Endothelial cell of umbilical vein (primary cell): ENCODE measurements at places on chromosomes 7 and 10. TPM values are rescaled to one million over a fixed set of nuclear protein-coding genes. Genes with fewer than 3 reads are reported as not detected.
A peak's percentile ranks its signal among the peaks of the same experiment; 100 is the strongest.

RNF148 gene
- total RNA-seq = 0.83 and 0.95 TPM in 2 replicates

TMEM213 gene
- not detected in 2 replicates for total RNA-seq

OR13A1 gene
- not detected in 2 replicates for total RNA-seq

PLXDC2 gene
- 0.53 and 1.2 TPM in 2 replicates for total RNA-seq

NUTM2B gene
- total RNA-seq = 0.14 and 0.86 TPM in 2 replicates

- DNase-seq = peak; percentile 61
Observed at GRCh38 chr10:93006435-93007039, 54.1 kb upstream of the CYP26C1 start.

DNA sequence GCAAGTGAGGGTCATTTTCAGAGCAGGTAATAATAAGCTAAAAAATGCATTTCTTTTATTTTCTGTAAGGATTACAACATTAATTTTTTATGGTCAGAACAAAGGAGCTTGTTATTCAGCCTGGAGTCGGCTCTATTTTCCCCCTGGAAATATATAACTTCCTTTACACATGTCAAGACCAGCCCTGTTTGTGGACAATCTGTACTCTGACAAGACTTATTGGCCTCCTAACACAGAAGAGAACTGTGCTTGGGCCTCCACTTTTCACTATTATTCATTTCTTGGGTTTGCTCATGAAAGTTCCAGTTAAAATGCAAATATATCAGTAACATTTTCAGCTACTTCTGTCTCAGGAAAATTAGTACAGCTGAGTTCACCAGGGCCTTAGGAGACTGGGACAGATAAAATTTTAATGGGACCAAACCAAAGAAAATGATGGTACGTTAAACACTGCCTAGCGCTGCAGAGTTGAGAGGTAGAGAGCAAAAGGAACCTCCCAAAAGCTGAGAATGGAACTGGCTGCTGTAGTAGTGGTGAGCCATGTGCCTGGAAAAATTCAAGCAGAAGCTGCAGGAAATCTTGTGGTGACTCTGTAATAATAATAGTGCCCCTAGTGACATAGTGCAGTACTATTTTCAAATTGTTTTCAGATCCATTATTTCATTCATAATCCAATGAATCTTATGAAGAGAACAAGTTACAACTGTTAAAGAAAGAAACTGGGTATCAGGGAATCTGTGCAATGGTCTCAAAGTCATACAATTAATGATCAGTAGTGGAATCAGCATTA, 227.2 kb upstream of the KIAA1217 start:
- DNase-seq = no peak

- DNase-seq = no peak
Observed at GRCh38 chr7:81175275-81175940, 256.6 kb upstream of the SEMA3C start.

- DNase-seq = no peak
Observed at GRCh38 chr10:74097776-74098175, 52.9 kb downstream of the AP3M1 start.

- no peak for DNase-seq
Observed at GRCh38 chr7:41544241-41544640, 158.6 kb downstream of the INHBA start.

- no peak for DNase-seq
Observed at GRCh38 chr10:15118615-15119014, 21.5 kb downstream of the RPP38 start.

- DNase-seq = peak; percentile 97
Observed at GRCh38 chr10:124686707-124687376, 57.3 kb downstream of the FAM53B start.

DNA sequence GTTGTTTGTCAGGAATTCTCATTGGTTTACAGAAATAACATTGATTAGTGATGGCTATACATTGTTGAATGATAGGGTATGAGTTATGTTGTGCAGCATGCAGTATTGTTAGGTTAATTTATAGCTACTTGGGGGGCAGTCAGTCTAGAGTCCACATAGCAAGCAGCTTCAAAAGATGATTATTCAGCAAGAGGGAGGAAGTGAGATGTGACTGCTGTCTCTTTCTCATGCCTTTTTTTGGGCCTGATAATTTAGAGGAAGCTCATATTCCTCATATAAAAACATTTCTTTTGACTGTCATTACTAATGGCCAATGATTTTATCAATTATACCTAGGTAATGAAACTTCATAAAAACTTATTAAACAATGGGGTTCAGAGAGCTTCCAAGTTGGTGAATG, 3.4 kb upstream of the TBRG4 start:
- DNase-seq = no peak
